Stimulated activated CD8-positive, alpha-beta memory T cell treated with anti-CD3 and anti-CD28 coated beads, Interleukin-15, amount 100 ng/mL, for 4 hours (primary cell): ENCODE measurements at places on chromosomes 7 and 10.

- DNase-seq, result no peak
Observed at GRCh38 chr7:42233171-42233570, 3.8 kb downstream of the GLI3 start.

- DNase-seq, result no peak
Observed at GRCh38 chr7:79050603-79051002, 402.9 kb downstream of the MAGI2 start.

DNA sequence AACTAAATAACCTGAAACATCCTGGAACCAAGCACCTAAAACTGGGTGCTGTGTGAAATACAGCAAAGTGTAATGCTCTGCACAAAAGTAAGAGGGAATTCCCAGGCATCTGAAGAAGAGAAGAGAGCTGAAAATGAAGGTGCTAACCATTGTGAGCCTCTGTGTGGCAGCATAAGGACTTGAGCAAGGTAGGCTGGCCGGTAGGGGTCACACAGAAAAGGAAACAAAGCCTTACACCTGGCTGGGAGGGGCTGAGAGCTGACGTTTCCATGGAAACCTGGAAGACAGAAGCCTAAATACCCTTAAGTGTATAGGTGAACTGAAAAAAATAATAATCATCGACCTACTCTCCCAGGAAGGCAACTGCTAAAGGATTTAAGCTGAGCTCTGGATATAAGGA, 48.6 kb downstream of the CUL1 start:
- DNase-seq, result no peak

DNA sequence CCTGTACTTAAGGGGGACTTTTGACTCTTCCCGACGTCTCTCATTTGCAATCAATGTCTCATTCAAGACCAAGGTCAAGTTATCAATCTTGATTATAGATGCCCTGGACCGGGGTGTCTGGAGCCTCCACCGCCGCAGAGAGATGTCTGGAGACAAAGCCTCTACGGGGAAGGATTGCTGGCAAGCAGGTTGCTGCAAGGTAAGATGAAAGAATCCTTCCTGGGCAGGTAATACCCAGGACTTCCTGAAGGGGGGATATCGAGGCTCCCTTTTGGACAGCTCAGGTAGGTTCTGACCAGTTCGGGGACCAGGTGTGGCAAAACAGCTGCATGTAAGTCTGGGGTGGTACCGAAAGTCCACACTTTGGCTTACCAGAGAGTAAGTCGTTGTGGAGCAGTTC, 12.5 kb upstream of the CUX1 start:
- no peak for DNase-seq

DNA sequence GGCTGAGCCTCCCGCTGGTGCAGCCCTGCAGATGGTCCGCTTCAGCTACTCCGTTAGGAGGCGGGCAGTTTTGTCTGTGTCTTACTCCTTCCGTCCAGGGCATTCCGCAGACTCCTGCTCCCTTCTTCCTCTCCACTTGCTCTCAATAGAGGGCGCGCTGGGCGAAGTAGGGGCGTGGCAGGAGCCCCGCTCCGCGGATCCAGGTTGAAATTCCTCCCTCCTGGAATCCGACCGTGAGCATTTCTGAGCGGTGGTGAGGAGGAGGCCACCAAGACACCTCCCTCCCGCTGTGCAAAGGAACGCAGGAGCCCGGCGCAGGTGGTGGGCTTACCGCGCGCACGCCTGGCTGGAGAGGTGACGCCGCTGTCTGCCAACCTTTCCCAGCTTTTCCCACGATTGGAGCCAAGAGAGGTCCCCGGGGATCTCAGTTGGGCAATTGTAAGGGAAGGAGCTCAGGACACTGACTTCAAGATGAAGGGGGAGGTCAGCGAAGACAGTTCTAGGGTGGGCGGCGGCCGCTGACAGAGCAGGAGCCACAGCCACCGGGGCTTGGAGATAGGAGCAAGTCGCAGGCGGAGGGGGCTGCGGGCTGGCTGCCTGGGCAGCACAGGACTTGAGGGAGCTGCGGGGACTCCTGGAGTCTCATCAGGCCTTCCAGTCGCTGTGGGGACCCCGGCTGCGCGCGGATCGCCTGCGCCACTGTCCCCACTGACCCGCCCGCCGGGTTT, 1011.3 kb downstream of the XPNPEP1 start:
- DNase-seq, result no peak

DNA sequence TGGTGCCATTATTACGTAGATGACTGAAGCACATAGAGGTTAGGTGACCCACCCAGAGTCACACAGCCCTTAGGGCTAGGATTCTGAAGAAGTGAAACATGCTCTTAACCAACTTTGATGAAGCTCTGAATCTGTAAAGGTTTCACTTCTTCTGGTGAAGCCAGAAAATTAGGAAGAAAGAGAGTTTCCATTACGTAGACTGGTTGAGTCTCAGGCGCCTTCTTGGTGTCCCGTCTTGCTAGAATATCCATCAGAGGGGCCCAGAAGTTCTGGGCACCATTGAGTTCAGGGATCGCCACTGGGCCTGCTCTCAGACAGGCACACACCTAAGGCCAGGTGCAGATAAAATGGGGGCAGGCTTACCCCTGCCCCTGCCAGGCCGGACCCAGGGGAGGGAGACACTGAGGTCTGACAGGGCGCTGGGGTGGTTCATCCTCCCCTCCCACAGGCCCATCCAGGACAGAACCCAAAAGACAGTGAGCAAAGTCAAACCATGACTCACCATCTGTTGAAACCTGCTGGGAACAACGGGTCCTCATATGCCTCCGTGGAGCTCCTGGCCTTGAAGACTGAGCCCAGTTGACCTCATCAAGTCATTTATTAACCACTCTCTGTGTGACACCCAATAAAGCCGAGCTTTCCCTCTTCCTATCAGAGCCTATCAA, 33.2 kb downstream of the DRGX start:
- DNase-seq, result no peak

DNA sequence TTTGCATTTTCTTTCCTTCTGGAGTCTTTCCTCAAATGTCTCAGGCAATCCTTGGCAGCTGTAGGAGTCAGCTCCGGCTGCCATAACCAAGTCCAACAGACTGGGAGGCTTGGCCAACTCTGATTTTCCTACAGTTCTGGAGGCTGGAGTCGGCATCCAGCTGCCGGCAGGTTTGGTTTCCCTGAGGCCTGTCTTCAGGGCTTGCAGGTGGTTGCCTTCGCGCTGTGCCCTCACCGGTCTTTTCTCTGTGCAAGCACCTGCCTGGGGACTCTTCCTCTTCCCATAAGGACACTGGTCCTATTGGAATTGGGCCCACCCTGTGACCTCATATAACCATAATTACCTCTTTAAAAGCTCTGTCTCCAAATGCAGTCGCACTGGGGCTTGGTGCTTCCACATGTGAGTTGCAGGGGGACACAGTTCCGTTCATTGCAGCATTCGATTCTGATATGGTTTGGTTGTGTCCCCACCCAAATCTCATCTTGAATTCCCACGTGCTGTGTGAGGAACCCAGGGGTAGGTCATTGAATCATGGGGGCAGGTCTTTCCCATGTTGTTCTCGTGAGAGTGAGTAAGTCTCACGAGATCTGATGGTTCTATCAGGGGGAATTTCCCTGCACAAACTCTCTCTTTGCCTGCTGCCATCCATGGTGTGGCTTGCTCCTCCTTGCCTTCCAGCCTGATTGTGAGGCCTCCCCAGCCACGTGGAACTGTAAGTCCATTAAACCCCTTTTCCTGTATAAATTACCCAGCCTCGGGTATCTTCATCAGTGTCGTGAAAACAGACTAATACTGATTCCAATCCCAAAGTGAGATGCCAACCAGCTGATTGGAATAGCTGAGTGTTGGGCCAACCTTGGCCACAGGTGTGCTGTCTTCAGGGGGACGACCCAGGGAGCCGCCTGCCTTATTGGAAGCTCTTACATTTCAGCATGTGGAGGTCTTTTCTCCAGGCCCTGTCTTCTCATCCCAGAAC, 7.9 kb downstream of the GALNTL5 start:
- DNase-seq, result no peak

GRCh38 chr7:47937711-47938573, 10.3 kb downstream of the PKD1L1 start:
- DNase-seq, result no peak

GRCh38 chr7:18520450-18521235, 25.1 kb downstream of the HDAC9 start:
- DNase-seq, result no peak

- no peak for DNase-seq
Observed at GRCh38 chr7:39950473-39951225, 593 bp downstream of the CDK13 start.

DNA sequence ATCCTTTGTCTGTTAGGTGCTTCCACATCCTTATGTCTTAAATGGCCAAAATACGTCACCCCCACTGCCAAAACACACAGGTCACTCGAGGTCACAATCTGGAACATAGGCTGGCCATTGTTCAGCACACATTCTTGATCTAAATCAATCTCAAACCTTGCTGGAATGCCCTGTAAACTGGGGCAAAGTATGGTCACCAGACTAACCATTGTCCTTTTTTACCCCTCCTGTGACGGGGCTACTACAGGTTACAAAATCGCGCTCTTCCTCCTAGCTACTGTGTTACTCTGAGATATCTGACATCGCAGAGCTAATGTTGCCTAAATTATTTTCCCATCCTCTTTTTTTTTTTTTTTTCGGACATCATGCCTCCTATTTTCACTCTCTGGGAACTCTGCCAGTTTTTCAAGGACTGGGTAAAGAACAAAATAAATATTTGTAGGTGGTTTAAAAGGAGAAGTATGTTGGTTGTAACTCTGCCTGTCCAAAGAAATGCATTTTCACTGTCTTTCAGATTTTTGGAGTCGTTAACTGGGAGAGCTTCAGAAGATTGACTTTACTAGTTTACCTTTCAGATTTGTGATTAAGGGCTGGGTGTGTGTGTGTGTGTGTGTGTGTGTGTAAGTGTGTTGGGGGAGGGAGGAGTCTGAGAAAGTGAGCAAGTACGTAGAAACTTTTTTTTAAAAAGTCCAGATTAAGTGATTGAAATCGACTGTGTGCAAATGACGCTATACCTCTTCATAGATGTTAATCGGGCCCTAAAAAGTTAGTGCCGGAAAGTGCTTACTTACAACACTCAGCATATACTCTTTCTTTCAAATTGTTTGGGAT, 942 bp upstream of the KIAA1217 start:
- DNase-seq, result no peak

GRCh38 chr10:118241229-118242137, 100.6 kb downstream of the FAM204A start:
- DNase-seq, result no peak

- DNase-seq, result no peak
Observed at GRCh38 chr7:94253686-94254085, 141.0 kb upstream of the COL1A2 start.

- no peak for DNase-seq
Observed at GRCh38 chr7:102991077-102991539, 78.3 kb downstream of the LRRC17 start.
